ENCODE measurements at places on chromosomes 7 and 10. TPM values are rescaled to one million over a fixed set of nuclear protein-coding genes. Genes with fewer than 3 reads are reported as not detected.

Gene GATA3
- 0.16 TPM for total RNA-seq

Gene MAT1A
- not detected for total RNA-seq

Gene CPEB3
- total RNA-seq: 1.0 TPM

Gene BTRC
- 25.5 TPM for total RNA-seq

Gene KEL
- total RNA-seq: not detected

Gene SH2D4B
- not detected for total RNA-seq

Gene TMEM229A
- not detected for total RNA-seq

GRCh38 chr7:131513245-131514061 lies 43.0 kb downstream of the PODXL start:
- DNase-seq: peak; percentile 82

DNA sequence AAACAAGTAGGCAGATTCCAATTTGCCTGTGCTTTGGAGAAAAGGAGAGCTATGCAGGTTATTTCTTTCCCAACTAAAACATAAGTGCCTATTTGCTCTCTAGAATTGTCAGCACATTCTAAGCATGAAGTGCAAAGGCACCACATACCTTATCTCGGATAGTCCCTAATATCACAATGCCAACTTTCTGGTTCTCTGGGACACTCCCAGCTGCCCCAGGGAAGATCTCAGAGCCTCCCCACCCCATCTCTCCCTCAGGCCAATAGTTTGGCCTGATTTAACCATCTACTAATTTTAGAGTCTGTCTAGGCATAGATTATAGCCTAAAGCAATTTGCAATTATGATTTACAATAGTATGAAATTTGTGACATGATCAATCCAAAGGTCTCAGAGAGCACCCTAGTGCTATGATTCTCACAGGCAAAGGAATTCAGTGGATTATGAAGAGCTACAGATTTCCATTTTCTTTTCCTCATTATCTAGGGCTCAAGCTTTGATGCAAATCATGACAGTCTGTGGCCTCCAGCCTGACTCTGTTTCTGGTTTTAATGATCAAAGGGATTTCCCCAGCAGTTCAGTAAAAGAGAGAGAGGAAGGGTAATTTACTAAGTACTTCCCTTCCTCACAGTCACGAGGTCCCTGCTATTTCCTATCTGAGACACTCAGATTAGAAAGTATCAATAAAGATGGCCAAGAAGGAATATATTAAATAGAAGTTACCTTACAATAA lies 29.0 kb upstream of the IL6 start:
- DNase-seq: no peak

DNA sequence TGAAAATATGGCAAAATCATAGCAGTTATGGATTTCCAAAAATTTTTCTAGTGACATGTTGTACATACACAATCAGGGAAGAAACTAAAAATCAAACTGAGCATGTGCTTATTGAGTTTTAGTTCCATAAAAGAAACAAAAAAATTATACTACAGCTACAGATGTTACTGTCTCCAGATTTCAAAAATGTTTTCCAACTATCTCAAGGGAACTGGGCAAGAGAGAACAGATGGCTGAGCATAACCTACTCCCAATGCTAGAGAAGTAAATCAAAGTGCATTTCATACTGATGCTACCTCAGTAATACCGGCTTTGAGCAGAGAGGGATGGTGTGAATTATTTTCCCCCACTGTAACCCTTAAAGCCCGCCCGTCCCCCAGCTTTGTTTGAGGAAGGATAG lies 40.7 kb upstream of the KMT2C start:
- DNase-seq: no peak

DNA sequence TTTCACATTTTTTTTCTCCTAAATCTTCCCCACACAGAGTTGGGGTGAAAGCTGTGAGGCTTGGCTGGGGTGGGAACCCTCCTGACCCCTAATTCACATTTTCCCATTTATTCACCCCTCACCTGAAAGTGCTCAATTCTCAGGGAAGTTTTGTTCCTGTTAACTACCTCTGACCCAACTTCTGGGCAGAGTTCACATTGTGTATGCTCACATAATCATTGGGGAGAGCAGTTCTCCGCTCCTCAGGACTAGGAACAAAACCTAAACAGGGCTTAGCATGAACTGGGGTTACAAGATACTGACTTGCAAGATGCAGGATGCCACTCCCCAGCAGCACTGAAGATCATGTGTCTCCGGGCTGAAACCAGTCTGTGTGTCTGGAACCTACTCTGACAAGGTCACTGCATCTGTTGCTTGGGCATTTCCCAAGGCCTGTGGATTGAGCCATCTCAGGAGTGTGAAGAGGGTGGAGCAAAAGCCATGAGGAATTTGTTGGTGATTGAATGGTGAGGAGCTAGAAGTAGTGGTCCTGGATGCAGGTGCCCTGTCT lies 258.1 kb upstream of the IGFBP3 start:
- no peak for DNase-seq

GRCh38 chr7:123711832-123712293 lies 36.9 kb downstream of the WASL start:
- DNase-seq: no peak

GRCh38 chr10:101112799-101113594 lies 18.1 kb upstream of the TLX1 start:
- no peak for DNase-seq

DNA sequence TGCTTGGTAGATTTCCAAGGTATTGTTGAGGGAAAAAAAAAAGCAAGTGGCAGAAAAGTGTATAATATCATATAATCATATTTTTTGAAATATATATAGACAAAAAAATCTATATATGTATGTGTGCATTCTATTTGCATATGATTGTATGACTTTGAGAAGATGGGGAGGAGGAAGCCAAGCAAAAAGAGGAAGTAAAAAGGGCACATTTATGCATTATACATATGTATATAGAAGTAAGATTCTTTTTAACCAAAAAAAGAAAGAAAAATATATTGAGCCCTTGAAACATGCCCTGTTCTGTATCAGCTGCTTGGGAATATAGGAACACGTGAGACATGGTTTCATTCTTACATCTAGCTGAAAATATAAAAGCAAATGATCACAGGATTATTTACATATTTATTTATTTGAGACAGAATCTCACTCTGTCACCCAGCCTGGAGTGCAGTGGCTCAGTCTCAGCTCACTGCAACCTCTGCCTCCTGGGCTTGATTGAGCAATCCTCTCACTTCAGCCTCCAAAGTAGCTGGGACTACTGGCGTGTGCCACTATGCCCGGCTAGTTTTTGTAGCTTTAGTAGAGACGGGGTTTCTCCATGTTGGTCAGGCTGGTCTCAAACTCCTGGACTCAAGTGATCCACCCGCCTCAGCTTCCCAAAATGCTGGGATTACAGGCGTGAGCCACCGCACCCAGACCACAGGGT lies 18.0 kb upstream of the SLF2 start:
- DNase-seq: no peak

GRCh38 chr7:79176859-79177477 lies 276.5 kb downstream of the MAGI2 start:
- DNase-seq: peak; percentile 56
